ENCODE measurements at places on chromosomes 3 and 15.

GRCh38 chr3:52487050-52487787, 7.9 kb upstream of the STAB1 start:
- no peak for DNase-seq

- DNase-seq: no peak
Observed at GRCh38 chr3:86180696-86181095, 810.3 kb downstream of the VGLL3 start.

DNA sequence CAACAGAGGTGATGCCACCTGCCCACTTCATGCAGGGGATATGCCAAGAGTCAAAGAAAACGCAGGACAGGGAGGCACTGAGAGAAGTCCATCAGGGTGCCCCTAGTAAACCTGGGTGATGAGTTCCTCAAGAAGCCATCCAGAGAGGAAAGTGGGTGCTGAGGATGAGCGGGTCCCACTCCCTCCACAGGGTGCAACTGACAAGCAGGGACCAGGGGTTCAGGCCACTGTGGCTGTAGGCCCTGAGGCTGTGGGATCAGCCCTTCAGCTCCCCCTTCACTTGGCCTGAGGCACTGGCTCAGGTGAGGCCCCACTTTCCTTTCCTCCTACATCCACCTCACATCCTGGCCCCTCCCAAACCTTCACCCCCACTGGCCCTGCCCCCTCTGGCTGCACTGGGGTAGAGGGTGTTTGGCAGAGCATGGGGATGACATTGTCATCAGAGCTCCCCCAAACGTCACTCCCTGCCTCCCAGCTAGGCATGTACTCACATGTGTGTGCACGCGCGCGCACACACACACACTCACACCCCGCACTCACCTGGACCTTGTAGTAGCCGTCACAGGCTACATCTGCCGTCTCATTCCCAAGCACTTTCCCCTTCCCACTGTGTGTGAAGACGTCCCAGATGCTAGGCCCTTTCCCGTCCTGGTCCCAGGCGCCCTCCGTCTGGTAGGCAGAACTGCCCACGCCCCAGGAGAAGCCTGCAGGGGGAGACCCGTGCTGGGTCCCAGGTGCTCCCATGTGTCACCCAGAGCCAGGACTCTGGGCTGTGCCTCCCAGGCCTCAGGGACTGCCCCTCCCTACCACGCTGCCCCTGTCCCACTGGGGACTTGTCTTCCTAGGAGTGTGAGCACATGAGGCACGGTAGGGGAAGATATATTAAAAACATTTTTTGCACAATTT, 1.4 kb downstream of the LCTL start:
- no peak for DNase-seq

GRCh38 chr3:55009372-55009771, 81.5 kb upstream of the LRTM1 start:
- no peak for DNase-seq

DNA sequence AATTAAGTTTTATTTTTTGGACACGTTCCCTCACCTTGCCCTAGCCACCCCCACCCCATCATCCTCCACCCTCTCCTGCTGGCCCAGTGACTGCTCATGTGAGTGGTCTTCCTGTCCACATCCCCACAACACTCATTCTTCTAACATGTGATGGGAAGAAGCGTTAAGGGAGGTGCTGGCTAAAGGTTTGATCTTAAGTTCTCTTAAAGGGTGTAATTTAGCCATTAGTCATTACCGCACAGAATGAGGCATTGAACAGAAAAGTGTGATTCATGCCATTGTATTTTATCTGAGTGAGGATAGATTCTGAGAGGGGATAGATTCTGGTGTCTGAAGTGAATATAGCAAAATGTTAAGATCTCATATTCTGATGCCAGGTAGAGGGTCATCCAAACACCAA, 272.9 kb upstream of the TPM1 start:
- DNase-seq: no peak

DNA sequence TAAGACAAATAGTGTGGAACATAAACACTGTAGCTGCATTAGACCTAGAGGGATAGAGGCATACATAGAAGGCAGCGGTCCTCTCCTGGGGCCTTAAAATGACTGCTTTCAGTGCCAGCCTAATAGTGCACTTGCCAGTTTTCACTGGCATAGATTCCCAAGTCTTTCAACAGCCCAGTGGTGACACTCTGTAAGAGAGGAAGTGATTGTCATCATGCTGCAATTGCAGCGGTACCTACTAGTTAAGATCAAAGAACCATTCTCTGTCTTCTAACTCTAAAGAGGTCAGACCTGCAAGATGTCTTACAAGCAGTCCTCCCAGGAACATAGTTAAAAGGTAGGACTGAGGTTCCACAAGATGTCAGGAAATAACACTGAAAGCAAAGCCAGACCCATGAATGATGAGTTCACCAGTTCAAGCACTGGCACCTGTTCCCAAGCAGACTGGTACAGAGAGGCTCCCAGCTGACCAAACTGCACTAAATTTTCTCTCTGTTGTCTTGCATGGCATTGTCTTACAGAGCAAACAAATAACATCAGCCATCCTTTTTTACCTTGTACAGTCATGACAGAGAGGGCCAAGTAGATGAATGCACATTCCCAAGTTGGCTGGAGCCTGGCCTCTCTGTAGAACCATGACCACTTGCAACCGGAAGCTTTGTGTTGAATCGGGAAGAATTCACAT, 100.5 kb upstream of the SKOR1 start:
- no peak for DNase-seq

DNA sequence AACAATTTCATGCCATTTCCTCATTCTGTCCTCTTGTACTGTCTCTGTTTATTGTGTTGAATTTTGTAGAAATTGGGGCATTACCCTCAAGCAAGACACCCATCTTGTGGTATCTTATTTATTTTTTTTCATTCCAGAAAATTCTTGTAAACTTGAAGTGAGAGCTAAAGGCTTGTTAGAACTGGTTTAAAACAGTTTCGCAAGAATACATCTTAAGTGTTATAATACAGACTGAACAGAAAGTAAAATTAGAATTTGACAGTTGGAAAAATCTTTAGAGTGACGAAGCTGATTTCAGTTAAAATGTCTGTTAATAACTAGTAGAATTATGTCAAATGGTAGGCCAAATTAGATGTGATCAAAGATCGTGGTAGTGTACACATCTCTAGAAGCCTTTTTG, 26.9 kb downstream of the RNF13 start:
- no peak for DNase-seq

GRCh38 chr3:149801639-149802038, 9.3 kb upstream of the ANKUB1 start:
- no peak for DNase-seq

DNA sequence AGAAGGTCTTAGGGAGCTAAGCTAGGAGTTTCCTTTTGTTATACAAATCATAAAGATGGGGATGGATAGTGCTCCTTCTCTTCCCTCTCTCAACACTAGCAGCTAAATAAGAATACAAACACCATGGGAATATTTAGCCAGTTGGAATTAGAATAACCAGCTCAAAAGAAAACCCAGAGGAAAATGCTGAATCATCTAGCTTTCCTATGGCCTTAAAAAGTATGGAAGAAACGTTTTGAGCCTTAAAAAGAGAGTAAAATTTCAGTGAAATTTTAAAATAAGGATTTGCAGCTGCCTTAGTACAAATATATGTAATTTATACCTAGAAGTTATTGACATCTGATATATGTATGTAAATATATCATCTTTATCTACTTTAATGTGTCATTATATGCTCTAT, 245.8 kb downstream of the STXBP5L start:
- DNase-seq: no peak

- no peak for DNase-seq
Observed at GRCh38 chr3:160893207-160893606, 137.2 kb downstream of the PPM1L start.

GRCh38 chr3:183818041-183818620, 7.2 kb downstream of the MAP6D1 start:
- no peak for DNase-seq

- no peak for DNase-seq
Observed at GRCh38 chr3:147389717-147390116, 16.6 kb downstream of the ZIC4 start.

DNA sequence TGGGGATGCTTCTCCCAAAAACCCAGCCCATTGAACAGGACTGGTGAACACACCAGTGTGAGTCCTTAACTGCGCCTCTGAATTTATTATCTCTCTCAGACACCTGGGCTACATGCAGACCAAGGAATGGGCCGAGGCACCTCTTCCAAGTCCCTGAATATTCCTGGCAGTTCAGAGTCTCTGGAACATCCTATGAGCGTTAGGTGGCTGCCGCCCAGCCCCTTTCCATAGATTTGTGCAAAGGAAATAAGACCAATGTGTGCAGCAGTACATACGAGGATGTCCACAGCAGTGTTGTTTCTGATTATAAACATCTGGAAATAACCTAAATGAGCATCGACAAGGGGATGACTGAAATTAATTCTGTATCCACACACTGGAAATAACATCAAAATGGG, 104.9 kb upstream of the RPL32 start:
- DNase-seq: no peak
